ENCODE measurements at places on chromosomes 2 and 18.

DNA sequence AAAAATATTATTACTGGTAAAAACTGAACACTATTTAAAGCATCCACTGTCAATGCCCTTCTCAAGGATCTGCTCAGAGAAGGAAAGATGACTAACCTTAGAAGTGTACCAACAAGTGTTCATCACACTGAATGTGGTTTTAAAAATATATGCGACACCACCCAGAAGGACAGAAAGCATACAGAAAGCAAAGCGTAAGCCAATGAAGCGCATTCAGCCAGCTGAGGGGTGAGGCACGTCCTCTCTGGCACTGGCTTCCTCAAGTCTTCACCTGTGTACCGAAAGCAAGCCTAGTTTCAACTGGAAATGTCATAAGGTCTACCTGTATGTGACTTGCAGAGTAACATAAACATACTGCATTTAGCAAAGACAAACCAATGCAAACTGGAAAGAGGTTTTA, 88.8 kb downstream of the PSMG2 start:
- no peak for DNase-seq

- no peak for DNase-seq
Measured at GRCh38 chr2:17835516-17835915, 19.3 kb downstream of the MSGN1 start.

GRCh38 chr2:45533771-45534170, 77.3 kb downstream of the SRBD1 start:
- DNase-seq = no peak

- no peak for DNase-seq
Measured at GRCh38 chr18:45106331-45106774, 425.7 kb downstream of the SETBP1 start.

- peak; percentile 67 for DNase-seq
Measured at GRCh38 chr2:172380436-172381274, 46.7 kb upstream of the ITGA6 start.

DNA sequence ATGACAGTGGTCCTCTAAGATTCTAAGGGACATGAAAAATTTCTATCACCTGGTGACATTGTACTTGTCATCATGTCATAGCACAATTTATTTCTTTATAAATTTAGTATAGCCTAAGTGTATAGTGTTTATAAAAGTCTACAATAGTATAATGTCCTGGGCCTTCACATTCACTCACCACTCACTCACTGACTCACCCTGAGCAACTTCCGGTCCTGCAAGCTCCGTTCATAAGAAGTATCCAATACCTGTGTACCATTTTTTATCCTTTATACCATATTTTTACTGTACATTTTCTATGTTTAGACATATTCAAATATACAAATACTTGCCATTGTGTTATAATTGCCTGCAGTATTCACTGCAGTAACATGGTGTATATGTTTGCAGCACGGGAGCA, 72.8 kb upstream of the DSEL start:
- DNase-seq = no peak

DNA sequence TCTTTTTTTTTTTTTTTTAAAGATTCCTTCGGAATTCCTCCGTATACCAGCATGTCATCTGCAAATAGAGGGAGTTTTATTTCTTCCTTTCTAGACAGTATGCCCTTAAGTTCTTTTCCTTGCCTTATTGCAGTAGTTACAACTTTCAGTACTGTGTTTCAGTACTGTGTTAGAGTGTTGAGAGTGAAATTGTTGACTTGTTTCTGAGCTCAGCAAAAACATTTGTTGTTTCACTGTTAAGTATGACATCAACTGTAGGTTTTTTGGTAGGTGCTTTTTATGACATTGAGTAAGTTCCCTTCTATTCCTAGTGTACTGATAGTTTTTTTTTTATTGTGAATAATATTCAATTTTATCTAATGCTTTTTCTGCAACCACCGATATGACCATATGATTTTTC, 43.9 kb downstream of the ACVR2A start:
- DNase-seq = no peak

DNA sequence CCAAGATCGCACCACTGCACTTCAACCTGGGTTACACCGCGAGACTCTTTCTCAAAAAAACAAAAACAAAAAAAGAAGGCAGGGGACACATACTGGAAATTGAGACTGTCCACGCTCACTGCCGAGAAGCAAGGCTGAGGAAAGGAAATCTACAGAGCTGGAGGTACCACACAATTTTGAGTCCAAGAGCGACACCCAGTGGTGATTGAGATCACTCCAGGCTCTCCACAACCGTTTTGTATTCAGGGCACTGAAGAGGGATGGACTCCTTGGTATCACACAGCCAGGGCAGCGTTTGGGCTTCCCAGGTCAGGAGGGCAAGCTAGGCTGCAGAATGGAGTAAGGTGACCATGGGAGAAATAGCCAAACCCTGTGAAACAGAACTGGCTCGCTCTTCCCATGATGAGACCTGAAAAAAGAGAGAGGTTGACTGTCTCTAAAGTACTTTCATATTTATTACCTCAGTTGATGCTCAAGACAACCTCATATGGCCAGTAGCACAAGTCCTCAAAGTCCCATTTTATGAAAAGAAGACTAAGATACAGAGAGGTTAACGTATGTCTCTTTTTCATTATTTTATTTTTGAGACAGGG, 74.5 kb upstream of the YPEL5 start:
- DNase-seq = peak; percentile 80

DNA sequence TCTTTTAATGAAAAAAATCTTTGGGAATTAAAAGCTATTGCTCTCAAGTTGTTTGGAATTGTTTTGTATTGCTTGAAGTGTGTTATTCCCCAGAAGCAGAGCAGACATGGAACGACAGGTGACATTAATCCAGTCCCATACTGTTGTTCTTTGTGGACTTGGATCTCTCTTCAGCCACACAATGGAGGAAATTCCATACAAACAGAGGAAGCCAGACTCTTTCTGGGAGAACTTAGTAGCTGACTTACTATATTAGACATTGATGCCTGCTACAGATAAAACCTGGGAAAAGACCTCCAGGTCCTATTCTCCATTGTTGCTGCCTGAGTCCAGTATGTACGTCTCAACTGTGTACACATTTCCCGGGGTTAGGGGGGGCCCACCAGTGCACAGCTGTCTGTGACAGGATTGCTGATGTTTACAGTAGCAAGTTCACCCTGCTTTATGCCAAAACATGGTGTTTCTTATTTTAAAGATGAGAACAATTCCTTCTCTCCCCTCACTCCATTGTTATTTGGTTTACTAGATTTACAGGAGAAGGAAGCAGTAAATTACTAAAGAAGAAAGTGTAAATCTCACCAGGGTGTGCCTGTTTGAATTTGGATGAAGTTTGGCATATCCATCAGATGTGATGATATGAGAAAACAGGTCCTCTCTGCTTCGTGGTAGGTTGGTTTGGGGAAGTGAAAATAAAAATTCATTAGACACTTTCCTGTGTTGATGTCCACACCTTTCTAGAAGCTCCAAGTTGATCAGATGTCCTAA, 142.4 kb upstream of the RBBP8 start:
- no peak for DNase-seq

DNA sequence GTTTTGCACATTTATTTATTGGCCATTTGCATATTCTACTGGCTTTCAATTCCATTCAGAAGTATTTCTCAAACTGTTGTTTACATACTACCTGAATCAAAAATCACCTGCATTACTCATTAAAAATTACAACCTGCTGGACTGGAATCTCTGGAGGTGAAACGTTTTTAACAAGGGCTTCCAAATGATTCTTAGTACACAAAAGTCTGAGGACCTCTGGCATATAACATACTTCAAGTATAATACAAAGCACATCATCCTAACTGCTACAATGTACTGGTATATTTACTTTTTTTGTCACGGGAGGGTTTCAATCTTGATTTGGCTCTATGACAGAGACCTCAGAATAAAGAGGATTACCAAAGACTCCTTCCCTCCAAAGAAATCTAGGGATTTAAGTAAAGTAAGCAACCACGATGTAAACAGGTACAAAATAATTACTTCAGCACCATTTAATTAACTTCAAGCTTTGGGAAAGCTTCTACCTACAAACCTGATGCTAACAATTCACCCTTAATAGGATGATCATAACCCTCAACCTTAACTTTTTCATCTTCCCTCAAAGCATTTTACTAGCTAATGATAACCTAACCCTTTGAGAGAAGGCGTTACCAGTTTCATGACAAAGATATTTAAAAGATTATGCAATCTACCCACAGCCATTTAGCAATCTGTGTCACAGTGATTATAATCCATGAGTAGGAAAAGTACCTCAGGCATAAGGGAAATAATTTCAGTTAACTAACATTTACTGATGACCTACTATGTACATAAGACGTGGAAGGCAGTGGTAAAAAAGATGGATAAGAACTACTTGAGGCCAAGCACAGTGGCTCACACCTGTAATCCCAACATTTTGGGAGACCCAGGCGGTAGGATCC, 24.7 kb downstream of the ATAD2B start:
- no peak for DNase-seq

DNA sequence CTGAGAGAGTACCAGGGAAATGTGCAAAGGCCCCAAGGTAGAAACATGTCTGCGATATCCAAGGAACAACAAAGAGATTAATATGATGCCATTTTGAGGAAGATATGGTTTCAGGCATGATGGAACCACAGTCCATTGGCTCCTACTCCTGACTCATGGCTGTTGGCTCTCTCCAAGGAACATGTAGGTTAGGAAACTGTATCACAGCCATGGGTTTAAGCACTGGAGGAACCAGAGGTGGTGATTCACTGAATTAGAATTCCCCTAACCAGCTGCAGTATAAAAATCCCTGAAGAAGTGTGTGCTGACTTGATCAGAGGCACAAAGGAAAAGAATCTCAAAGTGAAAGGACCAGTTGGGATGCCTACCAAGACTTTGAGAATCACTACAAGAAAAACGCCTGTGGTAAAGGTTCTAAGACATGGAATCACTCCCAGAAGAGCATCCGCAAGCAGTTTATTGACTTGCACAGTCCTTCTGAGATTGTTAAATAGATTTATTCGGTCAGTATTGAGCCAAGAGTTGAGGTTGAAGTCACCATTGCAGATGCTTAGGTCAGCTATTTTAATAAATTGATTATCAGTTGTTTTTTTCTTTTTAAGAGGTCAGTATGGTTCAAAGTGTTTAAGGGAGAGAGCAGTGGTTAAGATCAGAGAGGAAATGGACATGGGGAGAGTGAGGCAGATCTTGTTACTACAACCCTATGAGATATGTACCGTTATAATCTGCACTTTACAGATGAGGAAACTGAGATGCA, 110.7 kb upstream of the OTX1 start:
- no peak for DNase-seq

DNA sequence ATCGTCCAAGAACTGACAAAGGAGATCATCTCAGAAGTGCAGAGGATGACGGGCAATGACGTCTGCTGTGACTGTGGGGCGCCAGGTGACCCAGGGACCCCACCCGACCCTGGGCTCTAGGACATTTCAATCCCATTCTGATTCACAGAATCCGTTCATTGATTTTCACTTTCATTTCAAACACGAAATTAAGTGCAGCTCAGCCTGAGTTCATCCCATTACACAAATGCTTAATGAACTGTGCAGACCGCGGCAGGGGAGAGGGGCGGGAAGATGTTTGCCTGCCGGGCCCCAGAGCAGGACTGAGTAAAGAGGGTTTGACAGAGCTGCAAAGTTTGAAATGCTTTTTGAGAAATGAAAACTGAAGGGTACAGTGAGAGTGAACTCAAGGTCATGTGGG, 67.1 kb downstream of the ITGB1BP1 start:
- DNase-seq = no peak

- no peak for DNase-seq
Measured at GRCh38 chr2:127313406-127313805, 19.5 kb upstream of the ERCC3 start.

GRCh38 chr2:62785810-62786597, 80.5 kb downstream of the EHBP1 start:
- no peak for DNase-seq

DNA sequence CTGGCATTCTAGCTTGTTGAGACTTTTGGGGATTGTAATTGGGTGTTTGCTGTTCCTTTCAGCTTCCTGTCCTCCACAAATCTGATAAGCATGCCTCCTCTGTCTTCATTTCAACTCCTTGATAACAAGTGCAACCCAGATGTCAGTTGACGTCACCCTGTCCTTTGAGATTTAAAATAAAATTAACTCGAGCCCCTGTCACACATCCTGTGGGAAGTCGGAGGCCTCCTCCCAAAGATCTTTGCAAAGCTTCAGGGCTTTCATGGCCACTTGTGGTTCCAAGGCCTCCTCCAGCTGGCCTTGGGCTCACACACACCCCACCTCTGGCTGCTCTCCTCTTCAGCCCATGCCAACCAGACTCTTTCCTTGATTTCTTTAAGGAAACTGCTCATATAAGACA, 69.9 kb upstream of the ITGA6 start:
- no peak for DNase-seq

DNA sequence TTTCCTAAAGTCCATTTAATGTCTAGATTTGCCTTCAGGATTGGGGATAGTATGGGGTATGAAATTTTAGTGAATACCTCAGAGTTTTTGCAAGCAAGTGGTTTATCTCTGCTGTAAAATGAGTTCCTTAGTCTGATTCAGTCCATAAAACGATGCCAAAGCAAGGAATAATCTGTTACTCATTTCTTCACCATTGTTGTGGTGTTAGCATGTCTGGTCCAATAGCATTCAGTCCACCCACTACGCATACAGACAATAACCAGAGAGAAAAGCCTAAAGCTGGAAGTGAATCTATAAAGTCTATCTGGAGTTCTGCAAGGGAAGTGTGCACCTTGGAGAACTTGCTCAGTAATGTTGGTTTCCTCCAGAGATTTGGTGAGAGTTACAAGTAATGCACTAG, 12.9 kb upstream of the DPP4 start:
- no peak for DNase-seq

- DNase-seq = no peak
Measured at GRCh38 chr2:37665604-37666362, 5.7 kb downstream of the CDC42EP3 start.

DNA sequence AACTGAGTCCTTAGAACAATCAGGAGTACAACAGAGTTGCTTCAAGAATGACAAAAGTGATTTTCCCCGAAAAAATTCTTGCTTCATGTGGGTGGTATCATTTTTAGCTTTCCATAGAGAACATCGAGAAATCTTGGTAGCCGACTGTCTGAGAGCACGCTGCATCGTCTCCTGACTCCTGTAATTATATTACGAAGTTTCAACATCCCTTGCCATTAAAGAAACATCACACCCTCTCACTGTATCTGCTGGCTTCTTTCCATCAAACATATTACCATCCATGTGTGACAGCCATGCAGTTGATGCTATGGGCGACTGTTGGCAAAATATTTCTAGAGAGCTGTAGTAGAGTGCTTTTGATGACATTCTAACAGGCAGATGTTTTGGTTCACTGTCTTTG, 311.2 kb downstream of the CMPK2 start:
- no peak for DNase-seq

GRCh38 chr2:71664161-71664560, 210.8 kb downstream of the DYSF start:
- no peak for DNase-seq

DNA sequence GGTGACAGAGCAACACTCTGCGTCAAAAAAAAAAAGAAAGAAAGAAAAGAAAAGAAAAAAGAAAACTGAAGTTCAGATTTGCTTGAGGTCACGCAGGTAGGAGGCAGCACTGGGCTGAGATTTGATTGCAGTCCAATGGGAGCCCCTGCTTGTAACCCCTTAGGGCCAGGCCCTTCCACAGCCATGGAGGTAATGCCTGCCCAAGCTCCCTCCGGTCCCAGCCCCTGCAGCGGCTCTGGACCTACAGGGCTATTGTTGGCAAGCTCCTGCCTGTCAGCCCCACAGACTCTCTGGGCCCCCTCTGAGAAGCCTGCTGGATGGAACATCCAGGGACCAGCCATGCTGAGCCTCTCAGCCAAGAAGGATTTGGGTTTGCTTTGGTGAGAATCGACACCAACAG, 12.2 kb downstream of the ZFP36L2 start:
- DNase-seq = no peak

Measured in ecto neural progenitor cell (in vitro differentiated cells).